ENCODE measurements at places on chromosomes 12 and 14.

DNA sequence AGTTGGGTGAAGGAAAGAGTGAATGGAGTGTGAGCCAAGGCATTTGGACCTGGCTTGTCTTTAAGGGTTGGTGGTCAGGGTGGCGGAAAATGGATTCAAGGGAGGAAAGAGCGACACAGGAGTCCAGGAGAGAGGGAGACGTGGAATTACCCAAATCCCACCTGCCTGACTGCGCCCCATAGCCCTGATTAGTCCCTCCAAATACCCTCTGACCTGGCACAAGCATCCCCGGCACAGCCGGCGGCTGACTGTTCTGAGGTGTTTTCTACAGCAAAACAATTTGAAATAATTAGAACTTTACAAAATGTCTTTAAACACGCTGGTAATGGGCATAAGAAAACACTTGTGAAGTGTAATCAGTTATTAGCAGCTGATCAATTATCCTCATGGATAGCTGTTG lies 175.8 kb downstream of the PHETA1 start:
- no peak for DNase-seq

- DNase-seq = no peak
Observed at GRCh38 chr14:88802596-88802995, 9.8 kb upstream of the EML5 start.

DNA sequence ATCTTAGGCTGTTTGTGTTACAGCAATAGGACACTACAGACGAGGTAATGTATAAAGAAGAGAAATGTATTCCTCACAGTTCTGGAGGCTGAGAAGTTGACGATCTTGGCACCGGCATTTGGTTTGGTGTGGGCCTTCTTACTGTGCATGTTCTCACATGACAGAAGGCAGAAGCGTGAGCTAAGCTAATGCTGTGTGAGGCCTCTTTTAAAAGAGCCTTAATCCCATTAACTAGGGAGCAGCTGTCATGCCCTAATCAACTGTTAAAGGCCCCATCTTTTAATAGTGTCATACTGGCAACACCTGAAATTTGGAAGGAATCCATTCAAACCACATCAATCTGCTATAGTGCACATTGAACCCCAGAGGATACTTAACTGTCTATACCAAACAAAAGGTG lies 992.9 kb downstream of the GALC start:
- no peak for DNase-seq

- no peak for DNase-seq
Observed at GRCh38 chr14:57583396-57583795, 89.7 kb upstream of the CCDC198 start.

DNA sequence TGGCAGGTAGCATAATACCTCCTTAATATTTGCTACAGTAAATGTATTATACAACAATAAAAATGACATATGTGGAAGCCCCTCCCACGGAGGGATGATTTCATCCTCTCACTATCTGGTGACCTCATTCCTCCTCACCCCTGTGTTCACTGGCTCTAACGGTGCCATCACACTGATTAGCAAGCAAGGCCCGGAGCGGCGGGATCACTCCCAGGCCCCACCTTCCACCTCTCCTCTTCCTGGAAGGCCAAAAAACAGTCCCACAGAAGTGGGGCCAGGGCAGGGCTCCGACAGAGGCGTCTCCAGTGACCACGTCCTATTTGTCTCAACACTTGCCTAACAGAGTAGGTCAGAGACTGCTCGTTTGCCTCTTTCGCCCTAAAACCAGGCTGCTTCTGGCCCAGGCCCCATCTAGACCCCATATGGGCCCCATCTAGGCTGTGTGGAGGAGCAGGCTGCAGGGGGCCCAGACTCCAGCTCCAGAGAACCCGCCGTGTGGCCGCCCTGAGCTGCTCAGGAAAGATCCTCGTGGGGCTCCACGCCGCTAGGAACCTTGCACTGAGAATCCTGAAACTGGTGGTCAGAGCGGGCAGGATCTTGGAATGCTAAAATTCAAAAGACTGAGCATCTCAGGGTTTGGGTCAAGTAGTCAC lies 3.7 kb downstream of the SELPLG start:
- no peak for DNase-seq

- DNase-seq = no peak
Observed at GRCh38 chr14:70415788-70416187, 1.1 kb downstream of the SYNJ2BP start.

DNA sequence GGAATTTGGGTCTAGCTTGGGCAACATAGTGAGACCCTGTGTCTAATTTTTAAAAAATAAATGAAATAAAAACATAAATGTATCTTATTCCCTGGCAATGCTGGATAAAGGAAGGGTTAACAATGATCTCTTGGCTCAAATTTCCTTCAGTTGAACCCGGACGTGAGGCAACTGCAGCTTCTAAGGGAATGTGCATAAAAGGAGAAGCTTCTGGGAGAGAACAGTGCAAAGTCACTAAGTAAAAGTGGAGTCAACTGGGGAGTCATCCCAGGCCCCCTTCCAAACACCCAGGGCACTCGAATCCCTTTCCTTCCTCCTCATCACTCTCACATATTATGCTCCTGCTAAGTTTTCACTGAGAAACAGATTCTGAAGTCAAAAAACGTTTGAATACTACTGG lies 147.3 kb downstream of the PPM1H start:
- no peak for DNase-seq

DNA sequence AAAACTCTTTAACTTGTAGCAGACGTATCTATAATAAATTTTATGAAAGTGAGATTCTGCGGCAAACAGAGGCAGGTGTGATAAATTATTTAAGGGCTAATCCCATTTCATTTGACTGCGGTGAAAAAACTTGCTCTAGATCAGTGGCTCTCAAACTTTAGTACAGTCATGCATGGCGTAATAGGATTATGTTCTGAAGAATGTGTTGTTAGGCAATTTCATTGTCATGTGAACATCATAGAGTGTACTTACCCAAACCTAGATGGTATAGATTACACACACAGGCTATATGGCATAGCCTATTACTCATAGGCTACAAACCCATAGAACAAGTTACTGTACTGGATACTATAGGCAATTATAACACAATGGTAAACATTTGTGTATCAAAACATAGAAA lies 83.7 kb downstream of the HEATR5A start:
- no peak for DNase-seq

DNA sequence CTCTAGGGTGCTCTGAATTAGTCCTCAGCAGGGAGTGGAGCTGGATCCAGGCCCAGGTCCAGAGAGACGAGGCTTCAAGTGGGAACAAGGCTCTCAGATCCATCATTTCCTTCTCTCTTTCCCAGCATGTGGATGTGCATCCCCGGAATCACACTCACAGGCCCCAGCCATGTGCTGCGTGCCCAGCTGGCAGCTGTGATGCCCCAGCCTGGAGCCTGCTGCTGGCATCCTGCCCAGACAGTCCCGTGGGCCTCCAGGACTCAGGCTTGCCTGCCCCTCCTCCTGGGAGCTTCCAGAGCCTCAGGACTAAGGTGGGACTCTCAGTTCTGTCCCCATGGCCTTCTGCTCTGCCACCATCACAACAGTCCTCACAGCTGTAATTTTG lies 6.2 kb upstream of the KRT84 start:
- DNase-seq = no peak

DNA sequence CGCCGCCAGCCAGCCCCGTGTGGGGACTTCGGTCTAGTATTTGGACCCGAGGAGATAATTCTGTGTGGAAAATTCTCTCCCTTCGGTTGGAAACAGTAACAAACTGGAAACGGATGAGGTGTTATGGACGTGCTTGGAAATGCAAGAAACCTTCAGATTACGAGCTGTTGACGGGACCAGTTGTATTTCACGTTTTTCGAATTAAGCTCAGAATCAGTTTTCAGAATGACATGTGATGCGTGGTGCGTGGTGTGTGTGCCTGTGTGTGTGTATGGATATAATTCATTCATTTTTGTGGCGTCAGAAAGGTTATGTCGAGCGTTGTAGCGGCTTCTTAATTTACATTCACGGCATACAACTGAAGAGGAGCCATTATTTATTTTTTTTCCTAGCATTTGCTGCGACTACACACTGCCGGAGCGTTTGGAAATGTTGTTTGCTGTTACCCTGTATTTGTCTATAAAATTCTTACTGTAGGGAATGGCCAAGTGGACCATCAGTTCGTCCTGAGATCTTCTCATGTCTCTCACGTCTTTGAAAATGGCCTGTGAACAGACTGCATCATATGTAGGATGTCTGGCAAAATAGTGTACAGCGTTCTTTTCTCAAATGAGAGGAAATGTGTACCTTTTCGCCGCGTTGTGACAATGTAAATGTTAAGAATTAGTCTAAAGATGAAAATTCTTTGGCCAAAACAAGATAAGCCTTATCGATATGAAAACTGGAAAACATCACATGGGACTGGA lies 1.3 kb downstream of the TRAF3 start:
- DNase-seq = peak; percentile 12

- DNase-seq = no peak
Observed at GRCh38 chr14:89085231-89085731, 260.8 kb downstream of the TTC8 start.

GRCh38 chr14:97930166-97930565 lies 1133.0 kb downstream of the VRK1 start:
- DNase-seq = no peak

DNA sequence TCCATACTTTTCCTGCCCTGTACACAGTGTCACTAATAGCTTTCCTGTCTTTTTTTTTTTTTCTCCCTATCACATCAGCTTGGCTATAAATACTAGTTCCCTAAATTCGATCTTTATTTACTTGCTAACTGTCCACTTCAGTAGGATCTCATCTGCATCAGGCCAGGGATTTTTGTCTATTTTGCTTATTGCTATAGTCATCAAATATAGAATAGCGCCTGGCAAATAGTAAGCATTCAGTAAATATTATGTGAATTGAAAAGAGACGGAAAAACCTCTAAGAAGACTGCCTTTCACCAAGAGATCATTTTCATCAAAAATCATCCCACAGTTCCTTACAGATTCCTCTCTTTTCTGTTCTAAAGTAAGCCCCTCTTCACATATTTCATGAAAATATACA lies 429.1 kb downstream of the FLRT2 start:
- DNase-seq = no peak

DNA sequence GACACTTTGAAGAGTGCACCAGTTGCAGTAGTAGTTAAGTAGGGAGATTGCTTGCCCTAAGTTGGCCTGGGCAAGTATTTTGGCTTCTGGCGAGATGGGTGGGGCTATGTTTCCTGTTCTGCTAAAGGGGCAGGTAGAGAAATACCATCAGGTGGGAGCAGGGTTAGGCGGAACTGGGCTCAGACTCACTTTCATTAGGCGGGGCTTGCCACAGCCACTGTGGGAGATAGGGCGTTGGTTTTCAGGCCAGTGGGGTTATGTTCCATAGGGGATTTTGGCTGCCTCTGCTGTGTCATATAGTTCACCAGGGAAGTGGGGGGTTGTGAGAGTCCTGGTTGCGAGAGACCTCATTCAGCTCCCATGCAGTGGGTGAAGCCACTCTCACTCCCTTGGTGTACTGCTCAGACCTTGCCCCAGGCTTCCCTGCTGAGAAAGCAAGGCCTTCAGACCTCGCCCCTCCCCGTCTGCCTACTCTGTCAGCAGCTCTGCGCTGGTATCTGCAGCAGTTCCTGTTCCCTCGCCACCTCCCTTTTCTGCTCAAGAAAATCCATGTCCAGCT lies 43.3 kb downstream of the AEBP2 start:
- DNase-seq = no peak

DNA sequence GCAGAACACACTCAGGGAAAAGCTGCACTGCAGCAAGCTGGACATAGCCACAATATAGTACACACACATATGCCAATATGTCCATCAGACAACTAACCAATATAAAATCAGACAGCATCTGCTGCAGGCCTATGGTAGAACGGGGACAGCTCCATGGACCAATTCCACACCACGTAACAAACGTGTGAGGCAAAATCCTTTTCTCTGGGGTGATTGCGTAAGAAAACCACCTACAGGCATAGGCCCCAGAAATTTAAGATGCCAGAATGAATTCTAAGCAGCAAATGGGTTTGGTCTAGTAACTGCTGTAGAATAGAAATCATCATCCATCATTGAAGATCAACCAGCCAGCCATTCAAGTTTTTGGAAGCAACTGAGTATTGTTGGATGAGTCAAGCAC lies 368.9 kb upstream of the TMPO start:
- no peak for DNase-seq

- no peak for DNase-seq
Observed at GRCh38 chr14:21863289-21863688, 189.7 kb upstream of the OR4E1 start.

DNA sequence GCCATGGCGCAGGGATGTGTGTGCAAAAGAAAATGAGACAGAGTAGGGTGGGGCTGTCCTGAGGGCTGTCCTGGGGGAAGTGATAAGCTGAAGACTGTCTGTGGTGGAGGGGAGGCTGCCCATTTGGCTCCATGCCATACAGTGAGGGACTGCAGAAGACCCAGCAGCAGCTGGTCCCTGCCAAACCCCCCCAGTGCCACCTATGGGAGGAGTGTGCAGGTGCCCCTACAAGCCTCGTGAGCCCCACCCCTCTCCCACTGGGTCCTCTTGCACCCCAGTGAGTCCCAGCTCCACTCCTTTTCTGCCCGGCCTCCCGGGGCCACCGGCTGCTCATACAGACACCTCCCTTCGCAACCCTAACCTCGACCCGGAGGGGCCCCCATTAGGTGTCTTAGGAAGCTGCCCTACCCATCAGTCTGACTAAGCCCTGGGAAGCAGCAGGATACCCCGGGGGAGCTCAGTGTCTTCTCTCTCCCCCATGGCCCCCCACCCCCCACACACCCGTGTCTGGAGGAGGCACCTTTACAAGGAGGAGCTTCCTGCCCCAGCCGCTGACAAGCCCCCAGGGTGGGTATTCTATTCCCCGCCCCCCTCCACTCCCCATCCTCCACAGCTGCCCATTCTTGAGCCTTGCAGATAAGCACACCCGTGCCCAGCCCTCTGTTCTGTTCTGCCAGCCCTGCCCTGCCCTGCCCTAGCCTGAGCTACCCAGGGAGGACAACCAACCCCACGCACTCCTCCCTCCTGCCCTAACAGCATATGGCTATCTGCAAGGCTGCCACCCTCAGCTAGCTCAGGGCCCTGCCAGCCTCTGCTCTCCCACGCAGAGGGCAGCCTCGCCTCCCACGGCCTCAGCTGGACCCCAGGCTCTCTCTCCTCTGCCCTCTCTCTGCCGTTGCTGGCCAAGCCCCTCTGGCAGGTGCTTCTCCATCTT lies 41.9 kb downstream of the SLC6A12 start:
- DNase-seq = no peak

DNA sequence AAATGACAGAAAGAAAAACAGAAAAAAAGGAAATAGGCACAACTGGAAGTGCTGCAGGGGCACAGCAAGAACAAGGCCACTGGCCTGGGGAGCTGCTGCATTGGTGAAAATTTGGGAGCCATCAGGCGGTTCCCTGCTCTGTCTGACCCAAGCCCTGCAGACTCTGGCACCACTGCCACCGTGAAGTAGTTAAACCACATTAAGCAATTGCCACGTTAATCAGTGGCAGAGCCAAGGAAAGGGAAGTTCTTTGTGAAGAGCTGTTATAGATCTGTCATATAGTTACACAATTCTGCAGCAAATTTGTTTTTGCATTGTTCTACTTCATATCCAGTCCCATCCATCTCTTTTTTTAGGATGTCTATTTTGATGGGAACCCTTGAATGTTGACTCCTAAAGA lies 915.3 kb downstream of the FSCB start:
- no peak for DNase-seq

GRCh38 chr12:46770501-46771183 lies 55.2 kb downstream of the SLC38A4 start:
- no peak for DNase-seq
